Caudate nucleus (tissue), 63 donors: ENCODE measurements at places on chromosomes 2 and 18.
A peak's percentile ranks its signal among the peaks of the same experiment; 100 is the strongest.

GRCh38 chr2:111035830-111036441, 84.8 kb upstream of the BCL2L11 start:
- DNase-seq = no peak

- no peak for DNase-seq
Measured at GRCh38 chr2:9408641-9409151, 14.6 kb downstream of the ITGB1BP1 start.

GRCh38 chr2:208854717-208855116, 448.1 kb downstream of the PTH2R start:
- DNase-seq = no peak

DNA sequence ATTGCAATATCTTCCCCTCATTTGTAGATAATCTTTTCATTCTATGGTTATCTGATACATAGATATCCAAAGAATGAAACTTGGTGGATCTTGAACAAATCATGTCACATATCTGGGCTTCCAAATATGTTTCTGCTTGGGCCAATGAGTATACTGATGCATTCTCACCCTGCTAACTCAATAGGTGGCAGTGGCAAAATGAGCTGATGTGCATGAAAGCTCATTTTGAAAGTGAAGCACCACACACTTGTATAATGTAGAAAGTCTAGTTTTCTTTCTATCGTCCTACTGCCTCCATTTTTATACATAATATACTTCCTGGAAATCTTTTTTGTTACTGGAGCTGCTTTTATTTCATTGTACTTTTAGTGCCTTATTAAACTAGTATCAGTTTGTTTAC, 208.2 kb downstream of the PRKCE start:
- DNase-seq = no peak

GRCh38 chr2:144452989-144453336, 67.0 kb downstream of the ZEB2 start:
- no peak for DNase-seq

DNA sequence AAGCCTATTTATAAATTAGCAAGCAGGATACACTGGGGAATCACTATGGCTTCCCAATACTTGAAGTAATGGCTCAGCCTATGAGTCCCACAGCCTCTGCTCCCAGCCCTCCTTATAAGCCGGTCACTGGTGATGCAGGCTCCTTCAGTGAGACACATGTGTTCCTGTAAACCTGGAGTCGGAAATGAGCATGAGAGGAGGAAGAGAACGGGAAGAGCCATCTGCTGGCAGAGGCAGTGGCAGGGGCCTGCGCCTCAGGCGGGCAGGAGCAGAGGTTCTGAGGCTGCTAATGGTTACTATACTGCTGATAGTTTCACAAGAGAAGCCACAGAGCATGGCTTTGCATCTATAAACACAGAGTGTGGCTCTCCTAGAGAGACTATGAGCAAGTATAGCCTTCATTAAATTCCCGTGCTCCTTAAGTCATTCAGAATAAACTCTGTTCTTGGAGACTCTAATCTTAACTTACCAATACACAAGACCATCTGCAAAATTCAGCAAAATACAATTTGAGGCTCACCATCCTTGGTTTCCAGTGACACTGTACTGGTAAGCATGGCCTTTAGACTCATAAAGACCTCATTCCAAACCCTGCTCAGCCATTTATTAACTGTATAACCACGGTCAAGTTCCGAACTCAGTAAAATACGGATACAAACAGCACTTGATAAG, 63.3 kb downstream of the FBXO15 start:
- DNase-seq = no peak

DNA sequence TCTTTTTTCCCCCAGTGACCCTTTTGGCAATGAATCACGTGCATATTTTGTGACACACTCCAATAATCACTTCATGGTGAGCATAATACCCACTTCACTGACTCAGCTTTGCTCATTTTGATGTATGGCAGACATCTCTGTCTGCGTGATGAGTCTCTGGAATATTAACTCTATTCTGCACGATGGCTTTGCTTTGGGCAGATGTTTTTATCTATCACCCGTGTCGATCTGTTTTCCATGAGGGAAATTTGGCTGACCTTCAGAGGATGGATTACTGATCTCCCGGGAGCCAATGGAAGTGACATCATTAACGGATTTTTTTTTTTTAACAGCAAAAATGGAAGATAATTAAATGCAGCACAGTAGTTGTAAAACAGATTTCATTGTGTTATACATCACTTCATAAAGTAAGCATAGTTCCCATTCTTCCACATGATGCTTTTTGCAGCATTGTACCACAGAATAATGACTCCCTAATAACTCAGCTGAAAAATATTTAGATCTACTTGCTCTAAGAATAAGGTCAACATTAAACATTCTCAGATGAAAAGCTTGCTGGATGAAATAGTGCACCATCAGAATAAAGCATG, 29.8 kb downstream of the CDC42EP3 start:
- DNase-seq = no peak

DNA sequence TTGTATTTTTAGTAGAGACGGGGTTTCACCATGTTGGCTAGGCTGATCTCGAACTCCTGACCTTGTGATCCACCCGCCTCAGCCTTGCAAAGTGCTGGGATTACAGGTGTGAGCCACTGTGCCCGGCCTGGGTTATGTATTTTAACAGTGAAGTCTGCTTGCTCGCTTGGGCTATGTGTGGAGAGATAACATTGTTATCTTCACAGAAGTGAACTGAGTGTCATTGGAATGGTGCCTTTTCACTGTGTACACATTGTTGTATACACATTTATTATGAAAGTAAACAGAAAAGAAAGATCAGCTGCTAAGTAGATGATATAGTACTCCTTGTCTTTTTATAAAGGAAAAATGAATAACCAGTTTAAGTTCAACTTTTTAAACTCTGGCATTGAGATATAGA, 30.4 kb downstream of the RNF138 start:
- no peak for DNase-seq

GRCh38 chr2:12043131-12043530, 296.7 kb downstream of the LPIN1 start:
- DNase-seq = no peak

DNA sequence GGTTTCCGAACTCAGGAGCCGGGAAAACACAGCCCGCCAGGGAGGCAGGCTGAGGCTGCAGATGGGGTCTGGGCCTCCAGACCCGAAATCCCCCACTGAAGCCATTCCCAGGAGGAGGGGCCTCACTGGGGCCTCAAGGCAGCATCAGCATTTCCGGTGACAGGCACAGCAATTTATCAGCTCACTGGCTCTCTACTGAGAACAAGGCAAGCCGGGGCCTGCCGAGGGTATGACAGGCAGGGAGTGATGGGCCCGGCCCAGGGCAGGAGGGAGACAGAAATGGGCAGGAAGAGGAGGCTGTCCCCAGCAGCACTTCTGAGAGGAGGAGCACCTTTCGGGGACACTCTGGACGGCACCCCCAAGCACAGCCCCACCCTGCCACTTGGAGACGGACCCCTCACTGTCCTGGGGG, 12.5 kb downstream of the SDC1 start:
- DNase-seq = no peak

- DNase-seq = no peak
Measured at GRCh38 chr2:7567646-7568045, 650.4 kb downstream of the RNF144A start.

DNA sequence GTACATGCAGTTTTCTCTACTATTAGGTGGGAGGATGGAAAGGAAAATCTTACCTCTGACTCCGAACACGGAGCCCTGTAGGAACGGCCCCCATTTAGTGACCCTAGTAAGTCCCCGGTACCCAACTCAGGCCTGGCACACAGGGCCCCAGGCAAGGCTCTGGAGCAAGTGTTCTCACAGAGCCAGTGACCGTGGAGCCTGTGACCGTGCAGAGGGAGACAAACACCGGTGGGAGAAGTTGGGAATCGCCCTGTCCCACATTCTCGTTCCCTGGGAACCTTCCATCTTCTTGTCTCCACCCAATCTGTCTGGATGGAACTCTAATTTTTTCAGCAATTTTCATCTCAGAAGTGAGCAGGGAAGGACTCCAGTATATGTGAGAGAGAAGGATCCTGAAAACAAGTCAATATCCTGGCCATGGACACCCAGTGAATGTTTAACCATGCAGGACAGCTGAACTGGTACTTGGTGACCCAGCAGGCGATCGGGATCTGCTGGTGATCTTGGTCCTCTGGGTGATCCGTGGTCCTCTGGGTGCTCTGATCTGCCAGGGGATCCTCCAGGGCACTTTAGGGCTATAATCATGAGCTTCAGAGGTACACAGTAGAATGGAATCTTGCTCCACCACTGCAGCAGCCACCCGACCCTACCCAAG, 348.6 kb upstream of the ID2 start:
- DNase-seq = no peak

- DNase-seq = no peak
Measured at GRCh38 chr18:45805551-45805950, 19.9 kb upstream of the SIGLEC15 start.

- DNase-seq = no peak
Measured at GRCh38 chr2:215831296-215831913, 181.9 kb downstream of the MREG start.

- no peak for DNase-seq
Measured at GRCh38 chr2:129764376-129765325, 214.8 kb upstream of the RAB6C start.

DNA sequence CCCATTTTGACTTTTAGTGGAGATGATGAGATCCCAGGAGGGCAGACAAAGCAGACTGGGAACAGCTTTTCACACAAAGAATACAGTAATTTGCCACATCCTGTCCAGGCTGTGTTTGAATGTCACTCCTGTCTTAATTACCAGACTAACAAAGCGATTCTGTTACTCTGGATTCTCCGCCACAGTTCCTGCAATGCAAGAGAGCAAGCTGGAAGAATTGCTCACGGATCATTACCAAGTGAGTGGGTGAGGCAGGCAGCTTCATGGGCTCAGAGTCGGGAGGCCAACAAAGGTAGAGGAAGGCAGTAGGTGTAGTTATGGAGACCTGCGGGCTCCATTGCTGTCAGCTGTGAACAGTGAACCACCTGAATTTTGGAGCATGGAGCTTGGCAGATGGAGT, 250.5 kb upstream of the ATP5MC3 start:
- DNase-seq = peak; percentile 6

DNA sequence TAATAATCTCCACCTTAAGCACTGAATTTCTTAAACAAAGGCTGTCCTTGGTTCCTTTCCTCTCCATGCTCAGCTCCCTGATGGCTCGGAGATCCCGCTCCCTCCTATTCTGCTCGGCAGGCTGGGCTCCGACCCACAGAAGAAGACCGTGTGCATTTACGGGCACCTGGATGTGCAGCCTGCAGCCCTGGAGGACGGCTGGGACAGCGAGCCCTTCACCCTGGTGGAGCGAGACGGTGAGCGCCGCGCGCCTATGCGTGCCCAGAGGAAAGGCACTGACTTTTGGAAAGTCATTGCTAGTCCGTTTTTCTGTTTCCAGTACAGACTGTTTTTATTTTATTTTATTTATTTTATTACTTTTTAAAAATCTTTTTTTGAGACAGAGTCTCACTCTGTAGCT, 9.6 kb downstream of the CNDP2 start:
- DNase-seq = no peak

DNA sequence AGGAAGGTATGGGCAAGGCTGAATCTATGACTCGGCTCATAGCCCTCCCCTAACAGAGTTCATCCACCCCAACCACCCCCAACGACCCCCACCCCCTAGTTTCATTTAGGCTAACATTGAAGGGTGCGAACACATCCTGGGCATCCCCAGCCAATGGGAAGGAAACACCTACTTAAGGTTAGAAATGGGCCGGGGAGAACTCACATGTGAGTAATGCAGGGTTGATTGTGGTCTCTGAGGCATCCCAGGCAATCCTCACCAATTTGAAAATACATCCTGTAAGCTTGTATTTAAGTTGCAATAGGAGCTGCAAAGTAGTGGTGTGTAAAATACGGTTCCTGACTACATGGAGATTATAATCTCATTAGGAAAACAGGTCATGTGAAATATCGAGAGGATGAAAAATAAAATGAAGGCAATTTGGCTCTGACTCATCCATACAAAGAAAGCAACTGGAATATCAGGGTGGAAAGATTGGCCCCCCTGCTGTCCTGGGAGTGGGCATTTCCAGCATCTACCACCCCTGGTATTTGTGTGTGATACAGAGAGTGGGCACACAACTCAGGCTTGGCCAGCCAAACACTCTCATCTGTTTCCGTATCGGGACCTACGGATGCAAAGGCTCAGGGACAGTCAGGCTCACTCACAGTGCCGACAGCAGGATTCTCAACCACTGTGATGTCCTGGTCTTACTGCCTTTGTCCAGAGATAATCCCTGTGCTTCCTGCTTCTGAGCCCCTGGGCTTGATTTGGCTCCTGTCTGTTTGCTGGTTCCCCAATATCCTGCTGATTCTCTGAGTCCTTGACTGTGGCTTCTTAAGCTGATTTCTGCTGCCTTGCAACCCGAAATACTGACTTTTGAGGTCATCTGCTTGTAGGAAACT, 90.0 kb upstream of the NCKAP5 start:
- no peak for DNase-seq

GRCh38 chr18:62977512-62977911, 262.2 kb downstream of the PHLPP1 start:
- no peak for DNase-seq
